Central memory CD4-positive, alpha-beta T cell (primary cell): ENCODE measurements at places on chromosomes 6 and 20.
A peak's percentile ranks its signal among the peaks of the same experiment; 100 is the strongest.

DNA sequence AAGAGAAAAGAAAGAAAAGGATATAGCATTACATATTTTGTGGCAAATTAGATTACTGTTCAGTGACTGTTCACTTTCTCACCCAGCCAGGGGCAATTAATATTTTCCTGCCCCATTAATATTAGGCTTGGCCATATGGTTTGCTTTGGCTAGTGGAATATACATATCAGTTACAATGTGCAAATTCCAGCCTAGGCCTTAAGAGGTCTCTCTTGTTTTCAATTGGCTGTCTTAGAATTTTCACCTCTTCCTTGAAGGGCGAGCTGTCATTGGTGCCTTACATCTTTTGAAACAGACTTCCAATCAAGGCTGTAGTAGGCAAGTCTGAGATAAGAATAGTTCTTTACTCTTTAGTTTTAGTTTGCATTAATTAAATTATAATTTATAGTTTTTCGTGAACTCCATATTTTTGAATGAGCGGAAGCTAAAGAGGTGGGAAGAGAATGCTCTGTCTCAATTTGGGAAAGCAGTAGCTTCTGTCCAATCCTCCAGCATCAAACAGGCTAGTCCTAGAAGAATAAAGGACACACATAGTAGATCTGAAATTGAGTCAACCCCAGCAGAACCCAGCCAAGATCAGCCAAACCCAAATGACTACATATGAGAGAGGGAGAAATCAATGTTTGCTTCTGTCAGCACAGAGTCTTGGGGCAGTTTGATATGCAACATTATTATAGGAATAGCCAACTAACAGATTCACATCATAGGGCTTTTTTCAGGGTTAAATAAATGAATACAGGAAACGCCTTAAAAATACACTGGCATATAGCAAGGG lies 6.3 kb upstream of the CSNK2A1 start:
- no peak for DNase-seq

DNA sequence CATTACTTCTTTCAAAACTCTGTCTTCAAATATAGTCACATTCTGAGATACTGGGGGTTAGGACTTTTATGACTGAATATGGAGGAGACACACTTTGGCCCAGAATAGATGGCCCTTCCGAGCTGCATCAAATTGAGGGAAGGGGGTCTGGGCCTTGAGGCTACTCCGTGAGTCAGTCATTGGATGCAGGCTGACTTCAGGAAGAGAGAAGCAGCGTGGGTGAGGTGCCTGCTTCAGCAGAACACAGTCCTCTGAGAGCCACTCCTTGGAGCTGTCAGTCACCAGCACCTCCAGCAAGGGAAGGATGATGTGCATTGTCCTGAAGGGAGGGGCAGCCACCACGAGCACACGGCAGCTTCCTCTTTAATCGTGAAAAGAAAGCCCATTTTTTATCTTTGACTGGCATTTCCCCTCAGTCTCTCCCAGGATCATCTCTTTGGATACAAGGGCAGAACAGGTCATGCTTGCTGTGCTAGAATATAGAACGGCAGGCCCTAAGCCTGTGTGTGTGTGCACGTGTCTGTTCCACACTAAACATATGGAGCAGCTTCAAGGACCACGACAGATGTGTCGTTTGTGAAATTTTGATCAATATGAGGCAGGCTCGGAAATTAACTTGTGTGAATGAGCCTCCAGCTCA lies 721.6 kb downstream of the KIF16B start:
- DNase-seq: no peak

- no peak for DNase-seq
Observed at GRCh38 chr6:144777249-144777648, 492.1 kb downstream of the UTRN start.

- peak; percentile 15 for DNase-seq
Observed at GRCh38 chr20:53934421-53935343, 135.7 kb downstream of the BCAS1 start.

DNA sequence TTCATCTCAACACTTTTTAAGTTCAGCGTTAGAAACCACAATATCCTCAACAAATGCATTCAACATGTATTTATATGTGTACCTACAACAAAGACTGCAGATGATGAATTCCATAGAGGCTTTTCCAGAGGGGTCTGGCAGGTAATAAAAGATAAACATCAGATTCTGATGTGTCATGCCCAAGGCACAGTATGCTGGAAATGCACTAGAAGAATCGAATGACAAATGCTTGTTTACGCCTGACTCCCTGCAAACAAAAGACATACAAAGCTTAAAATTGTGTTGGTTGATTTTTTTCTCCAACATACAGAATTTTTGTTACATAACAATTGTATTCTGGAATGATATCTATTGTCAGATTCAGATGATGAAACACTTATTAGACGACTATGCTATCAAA lies at the start of gene LGSN:
Gene LGSN, minus strand, starts transcription at position 45 of the 400 bp plus-strand sequence. Its CDS starts 40 bp downstream, at position 5.
- DNase-seq: no peak

DNA sequence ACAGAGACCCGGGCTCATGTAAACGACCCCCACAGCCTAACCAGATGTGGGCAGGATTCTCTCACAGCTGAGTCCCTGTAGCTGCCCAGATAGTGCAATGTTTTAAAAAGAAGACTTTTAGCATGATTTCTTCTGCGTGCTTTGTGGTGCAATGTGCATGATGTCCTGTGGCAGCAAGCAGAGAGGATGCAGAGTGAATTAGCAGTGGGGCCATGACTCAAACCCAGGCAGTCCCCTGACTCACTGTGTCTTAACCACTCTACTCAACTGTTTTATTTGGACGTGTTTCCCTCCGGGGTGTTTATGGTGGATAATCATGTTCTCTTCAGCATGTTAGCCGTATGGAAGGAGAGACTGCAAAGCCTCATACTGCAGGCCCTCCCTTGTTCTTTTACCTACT lies 247.9 kb downstream of the SLC24A3 start:
- DNase-seq: no peak

DNA sequence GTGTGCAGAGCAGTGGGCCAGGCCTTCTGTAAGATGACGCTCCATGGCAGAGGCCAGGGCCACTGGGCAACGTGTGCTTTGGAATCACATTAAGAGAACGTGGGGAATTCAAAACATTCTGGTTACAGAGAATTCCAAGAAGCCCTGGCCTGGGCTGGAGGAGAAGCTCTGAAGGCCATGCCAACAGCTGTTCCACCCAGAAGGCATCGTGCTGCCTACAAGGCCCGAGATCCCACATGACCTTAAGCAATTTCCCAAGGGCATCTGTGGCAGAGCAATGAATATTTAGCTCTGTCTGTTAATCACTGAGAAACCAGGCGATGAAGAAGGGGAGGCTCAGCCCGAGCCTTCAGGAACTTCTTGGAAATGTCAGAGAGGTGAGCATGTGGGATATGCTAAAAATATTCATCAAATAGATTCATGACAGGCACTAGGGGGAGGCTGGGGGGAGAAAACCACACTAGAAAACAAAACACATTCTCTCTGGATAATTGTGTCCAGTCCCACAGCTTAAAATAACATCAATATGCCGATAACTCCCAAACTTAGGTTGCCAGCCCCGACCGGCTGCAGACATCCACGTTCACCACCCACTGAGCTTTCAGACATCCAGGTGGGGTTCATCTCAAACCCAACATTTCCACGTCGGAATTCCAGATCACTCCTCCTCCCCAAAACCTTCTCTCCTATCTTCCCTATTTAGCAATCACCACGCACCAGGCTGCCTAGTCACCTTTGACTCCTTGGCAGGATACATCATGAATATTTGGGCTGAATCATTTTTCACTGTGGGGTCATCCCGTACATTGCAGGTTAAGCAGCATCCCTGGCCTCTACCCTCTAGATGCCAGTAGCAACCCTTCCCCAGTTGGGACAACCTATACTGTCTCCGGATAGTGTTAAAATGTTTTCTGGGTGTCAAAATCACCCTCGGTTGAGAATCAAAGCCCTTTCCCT lies 6.6 kb downstream of the SULF2 start:
- no peak for DNase-seq

GRCh38 chr6:11682561-11682975 lies 96.0 kb downstream of the ADTRP start:
- no peak for DNase-seq
